ENCODE measurements at places on chromosomes 2 and 18. TPM values are rescaled to one million over a fixed set of nuclear protein-coding genes. Genes with fewer than 3 reads are reported as not detected.

The TNFAIP6 gene
- total RNA-seq, result 1.4 TPM

The LRRC30 gene
- total RNA-seq, result not detected

The TRMT61B gene
- total RNA-seq, result 14.6 TPM

The TIA1 gene
- total RNA-seq, result 124 TPM

The CROCC2 gene
- total RNA-seq, result 0.09 TPM

The KHK gene
- 6.1 TPM for total RNA-seq

The FOXI3 gene
- total RNA-seq, result not detected

The WDPCP gene
- total RNA-seq, result 7.8 TPM

The LIMS4 gene
- 2.8 TPM for total RNA-seq

The CCDC141 gene
- 90.3 TPM for total RNA-seq

The LRRFIP1 gene
- 104 TPM for total RNA-seq

The DPP10 gene
- 6.6 TPM for total RNA-seq

- no peak for DNase-seq
Measured at GRCh38 chr2:72926368-72926767, 9.0 kb downstream of the EMX1 start.

DNA sequence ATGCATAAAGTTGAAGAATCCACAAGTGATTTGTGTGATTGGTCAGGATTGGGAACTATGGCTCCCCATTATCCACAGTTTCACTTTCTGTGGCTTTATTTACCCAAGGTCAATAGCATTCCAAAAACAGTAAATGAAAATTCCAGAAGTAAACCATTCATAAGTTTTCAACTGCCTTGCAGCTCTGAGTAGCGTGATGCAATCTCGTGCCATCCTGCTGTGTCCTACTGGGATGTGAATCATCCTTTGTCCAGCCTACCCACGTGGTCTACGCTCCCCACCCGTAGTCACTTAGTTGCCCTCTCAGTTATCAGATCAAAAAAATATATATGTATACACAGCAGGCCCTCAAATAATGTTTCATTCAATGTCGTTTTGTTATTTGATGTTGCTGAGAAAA is 89.0 kb upstream of the DLGAP1 start:
- no peak for DNase-seq

GRCh38 chr2:110802208-110802932 is 70.0 kb downstream of the ACOXL start:
- DNase-seq, result no peak

- no peak for DNase-seq
Measured at GRCh38 chr2:85971366-85971765, 82.6 kb upstream of the ST3GAL5 start.

- DNase-seq, result no peak
Measured at GRCh38 chr2:205730701-205731582, 48.6 kb downstream of the NRP2 start.

GRCh38 chr2:126999106-126999756 is 100.5 kb downstream of the TEX51 start:
- no peak for DNase-seq

DNA sequence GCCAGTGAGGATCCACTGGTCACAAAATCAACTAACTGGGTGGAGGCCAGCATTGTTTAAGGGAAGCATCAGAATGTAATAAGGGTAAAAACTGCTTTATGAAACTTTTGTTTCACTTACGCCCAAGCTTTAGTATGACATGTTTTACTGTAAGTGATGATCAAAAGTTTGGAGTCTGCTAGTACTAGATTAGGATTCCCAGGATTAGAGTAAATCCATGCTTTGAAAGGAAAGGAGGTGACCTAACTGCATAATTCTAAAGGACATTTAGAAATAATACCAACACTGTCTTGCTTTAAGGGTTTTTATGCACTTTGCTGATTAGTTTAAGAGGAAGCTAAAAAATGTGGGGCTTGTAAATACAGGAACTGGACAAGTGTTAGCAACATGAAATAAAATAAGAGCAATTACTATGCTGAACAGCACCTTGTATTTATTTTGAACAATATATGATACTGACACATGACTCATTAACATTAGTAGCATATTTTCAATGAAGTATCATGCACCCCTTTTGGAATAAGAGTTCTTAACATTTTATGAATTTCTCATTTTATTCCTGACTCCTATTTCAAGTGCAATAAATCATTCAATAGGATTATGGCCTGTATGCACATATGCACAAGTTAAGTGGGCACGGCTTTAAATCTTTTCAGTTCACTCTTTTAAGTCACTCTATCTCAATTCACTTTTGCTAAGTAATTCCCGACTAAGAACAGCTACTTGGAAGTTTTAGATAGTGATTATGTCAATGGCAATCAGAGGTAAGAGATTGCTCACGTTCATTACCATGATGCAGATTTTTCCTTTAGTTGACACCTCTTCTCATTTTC is 62.5 kb downstream of the STK39 start:
- no peak for DNase-seq

DNA sequence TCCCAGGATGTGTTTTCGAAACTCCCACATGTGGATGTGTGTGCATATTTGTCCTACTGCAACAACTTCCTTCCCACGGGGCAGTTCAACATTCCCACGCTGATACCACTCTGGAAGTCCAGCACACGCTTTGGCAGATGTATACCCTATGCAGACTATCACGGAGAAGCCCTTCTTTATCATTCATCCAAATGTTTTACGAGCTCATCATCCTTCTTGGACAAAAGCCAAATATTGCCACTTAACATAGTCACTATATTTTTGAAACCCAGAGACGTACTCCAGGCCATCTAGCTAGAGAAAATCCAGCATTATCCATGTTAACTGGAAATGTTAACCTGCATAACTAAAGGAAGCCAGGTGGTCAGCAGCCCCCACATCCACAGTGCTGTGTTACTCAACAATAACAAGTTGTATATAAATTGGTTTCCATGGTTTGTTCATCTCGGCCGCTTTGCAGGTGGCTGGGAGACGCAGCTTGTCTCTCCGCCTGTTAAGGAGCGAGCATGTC is 131.5 kb downstream of the ZNF532 start:
- DNase-seq, result no peak

GRCh38 chr2:148044322-148044721 is 23.4 kb downstream of the MBD5 start:
- DNase-seq, result no peak

- DNase-seq, result no peak
Measured at GRCh38 chr2:121888189-121888557, 132.7 kb downstream of the TSN start.

- no peak for DNase-seq
Measured at GRCh38 chr18:36685580-36685979, 143.2 kb downstream of the TPGS2 start.

- DNase-seq, result no peak
Measured at GRCh38 chr2:154130821-154131220, 259.1 kb downstream of the GALNT13 start.
